Ureter (tissue), 1 donor: ENCODE measurements at places on chromosomes 11 and 22. TPM values are rescaled to one million over a fixed set of nuclear protein-coding genes. Genes with fewer than 3 reads are reported as not detected.

Gene FXYD6
- total RNA-seq: 41.8 TPM

Gene SCUBE2
- 357 TPM for total RNA-seq

Gene C11orf52
- total RNA-seq: 8.5 TPM

Gene SUSD2
- total RNA-seq: 8.3 TPM

Gene DCUN1D5
- 21.0 TPM for total RNA-seq

Gene MOV10L1
- 0.26 TPM for total RNA-seq

Gene FERMT3
- total RNA-seq: 15.5 TPM

Gene PIWIL4
- total RNA-seq: 3.7 TPM

Gene OR56A1
- 0.05 TPM for total RNA-seq

Gene RAG2
- not detected for total RNA-seq

Gene MRPL17
- 50.2 TPM for total RNA-seq

Gene FGF3
- not detected for total RNA-seq

Gene INS
- not detected for total RNA-seq

Gene OR6A2
- 0.68 TPM for total RNA-seq

Gene GNAZ
- total RNA-seq: 10.7 TPM

Gene TUBA8
- total RNA-seq: 2.6 TPM

Gene AIFM3
- 15.4 TPM for total RNA-seq

Gene GLYAT
- not detected for total RNA-seq

Gene METTL15
- 23.2 TPM for total RNA-seq

Gene SMIM38
- total RNA-seq: 1.1 TPM

Gene VPREB1
- not detected for total RNA-seq

Gene ABCG4
- total RNA-seq: 0.42 TPM

Gene MMP8
- total RNA-seq: not detected

Gene FIBIN
- total RNA-seq: 6.1 TPM

Gene BIRC3
- 15.5 TPM for total RNA-seq

Gene RELA
- 97.9 TPM for total RNA-seq

Gene FOLR2
- 4.5 TPM for total RNA-seq

Gene NNMT
- total RNA-seq: 141 TPM

Gene C1QTNF5
- 14.6 TPM for total RNA-seq

Gene SYT9
- 0.60 TPM for total RNA-seq

Gene ZDHHC8
- 64.2 TPM for total RNA-seq

Gene ACTN3
- total RNA-seq: 0.16 TPM

Gene TSSC4
- 41.6 TPM for total RNA-seq

Gene SMDT1
- total RNA-seq: 86.4 TPM

Gene PPARA
- total RNA-seq: 29.1 TPM

Gene CHADL
- 8.9 TPM for total RNA-seq

Gene TNKS1BP1
- 338 TPM for total RNA-seq

Gene GRK3
- 21.6 TPM for total RNA-seq

Gene CRYBB3
- total RNA-seq: not detected

Gene VWCE
- total RNA-seq: 4.1 TPM

Gene PIH1D2
- total RNA-seq: 3.4 TPM

Gene TMEM25
- 27.9 TPM for total RNA-seq

Gene PHOX2A
- total RNA-seq: not detected

Gene PNPLA5
- total RNA-seq: not detected

Gene SLC35F2
- total RNA-seq: 8.0 TPM
